Stromal cell of bone marrow (primary cell): ENCODE measurements at places on chromosomes 4 and X.

DNA sequence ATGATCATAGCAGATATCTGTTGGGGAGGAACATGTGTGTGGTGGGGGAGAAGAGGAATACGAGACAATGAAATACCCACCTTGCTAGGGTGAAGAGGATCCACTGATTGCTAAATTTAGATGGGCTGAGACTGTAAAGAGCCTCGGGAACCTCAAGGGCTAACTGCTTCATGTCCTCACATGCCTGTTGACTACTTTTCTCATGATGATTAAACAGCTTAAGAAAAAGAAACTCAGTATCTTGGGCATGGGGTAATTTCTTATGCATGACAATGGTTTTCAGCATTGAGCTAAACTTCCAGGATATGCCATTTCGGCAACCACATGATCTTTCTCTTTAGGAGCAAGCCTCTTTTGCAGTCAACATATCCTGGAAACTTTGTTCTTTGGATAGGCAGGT is 3.9 kb upstream of the LNX1 start:
- no peak for DNase-seq

GRCh38 chrX:57905141-57905540 is 5.1 kb downstream of the ZXDA start:
- DNase-seq, result no peak

DNA sequence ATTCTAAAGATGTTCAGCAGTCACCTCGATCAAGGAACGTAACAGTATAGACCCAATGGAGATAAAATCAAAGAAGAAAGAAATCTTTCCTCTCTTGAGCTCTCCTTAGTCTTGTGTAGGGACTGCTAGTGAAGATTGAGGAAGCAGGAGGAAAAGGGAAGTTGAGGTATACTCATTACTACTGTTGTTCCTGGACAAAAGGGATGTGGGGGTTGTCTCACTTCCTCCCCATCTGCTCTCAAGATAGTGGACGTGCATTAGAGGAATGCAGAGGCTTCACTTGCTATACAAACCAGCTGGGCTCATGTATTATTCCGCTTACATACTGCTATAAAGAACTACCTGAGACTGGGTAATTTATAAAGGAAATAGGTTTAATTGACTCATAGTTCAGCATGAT is 208.9 kb upstream of the ARHGEF9 start:
- DNase-seq, result no peak

- DNase-seq, result no peak
Observed at GRCh38 chr4:147368948-147369347, 111.9 kb upstream of the EDNRA start.

DNA sequence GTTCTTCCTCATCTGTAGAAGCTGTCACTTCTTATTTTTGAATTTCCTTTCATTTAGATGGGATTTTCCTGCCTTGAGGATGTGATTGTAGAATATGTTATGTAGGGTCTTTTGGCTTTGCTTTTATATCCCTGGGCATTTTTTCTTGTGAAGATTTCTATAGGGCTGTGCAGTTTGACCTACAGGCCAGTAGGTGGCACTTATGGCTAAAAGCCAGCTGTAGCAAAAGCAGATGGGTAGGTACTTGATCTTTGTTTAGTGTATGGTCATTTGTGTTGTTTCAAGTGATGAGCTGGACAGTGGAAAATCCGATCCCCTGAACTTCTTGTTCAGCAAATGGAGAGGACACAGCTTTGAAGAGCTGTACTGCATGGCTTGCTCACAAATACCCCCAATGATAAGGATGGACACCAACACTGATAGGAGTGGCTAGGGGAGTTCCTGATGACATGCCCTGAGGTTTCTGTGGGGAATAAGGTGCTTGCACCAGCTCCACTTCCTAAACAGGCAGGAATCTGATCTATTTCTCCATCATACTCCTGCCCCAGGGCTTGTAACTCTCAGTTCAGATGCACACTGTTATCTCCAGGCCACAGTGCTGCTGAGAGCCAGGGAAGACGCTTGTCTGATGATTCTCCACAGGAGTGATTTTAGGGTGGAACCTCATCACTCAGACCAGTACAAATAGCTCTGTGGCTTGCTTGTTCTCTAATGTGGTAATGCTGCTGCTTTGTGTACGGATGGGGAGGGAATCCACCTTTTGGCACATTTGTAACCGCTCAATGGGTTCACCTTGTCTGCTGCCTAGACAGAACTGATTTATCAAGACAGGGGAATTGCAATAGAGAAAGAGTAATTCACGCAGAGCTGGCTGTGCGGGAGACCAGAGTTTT is 417.1 kb upstream of the MAGEB16 start:
- no peak for DNase-seq

- DNase-seq, result no peak
Observed at GRCh38 chrX:356385-357034, 30.2 kb downstream of the PPP2R3B start.

DNA sequence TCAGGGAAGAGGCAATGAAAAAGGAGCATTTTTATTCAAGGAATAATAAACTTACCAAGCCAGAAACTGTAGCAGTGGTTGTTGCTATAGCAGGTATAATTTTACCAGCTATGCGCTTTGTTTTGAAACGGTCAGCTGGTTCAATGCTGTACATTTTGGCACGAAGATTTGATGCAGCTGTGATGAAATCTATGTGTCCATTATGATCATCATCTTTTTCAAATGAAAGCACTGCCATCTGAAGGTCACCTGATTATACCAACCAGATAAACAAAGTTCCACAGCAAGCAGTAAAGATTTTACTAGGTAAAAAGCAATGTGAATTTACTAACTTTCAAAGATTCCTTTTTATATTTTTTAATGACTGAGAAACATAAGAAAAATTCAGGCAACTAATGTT is 66.4 kb downstream of the STAP1 start:
- no peak for DNase-seq

- DNase-seq, result no peak
Observed at GRCh38 chr4:19135895-19136633, 1114.5 kb upstream of the LCORL start.

GRCh38 chrX:51614353-51615012 is 4.2 kb downstream of the CENPVL3 start:
- peak; percentile 35 for DNase-seq

DNA sequence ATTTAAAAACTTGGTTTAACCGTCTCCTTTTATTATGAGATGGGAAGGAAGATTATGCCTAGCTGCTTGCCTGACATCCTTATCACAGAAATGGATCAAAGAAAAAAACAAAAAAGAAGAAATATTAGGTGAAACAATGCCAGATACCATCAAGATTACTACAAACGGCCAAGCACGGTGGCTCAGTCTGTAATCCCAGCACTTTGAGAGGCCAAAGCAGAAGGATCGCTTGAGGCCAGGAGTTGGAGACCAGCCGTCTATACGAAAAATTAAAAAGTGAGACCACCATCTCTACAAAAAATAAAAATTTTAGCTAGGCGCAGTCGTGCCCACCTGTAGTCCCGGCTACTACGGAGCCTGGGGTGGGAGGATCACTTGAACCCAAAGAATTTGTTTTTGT is 2.3 kb downstream of the FRYL start:
- DNase-seq, result no peak

DNA sequence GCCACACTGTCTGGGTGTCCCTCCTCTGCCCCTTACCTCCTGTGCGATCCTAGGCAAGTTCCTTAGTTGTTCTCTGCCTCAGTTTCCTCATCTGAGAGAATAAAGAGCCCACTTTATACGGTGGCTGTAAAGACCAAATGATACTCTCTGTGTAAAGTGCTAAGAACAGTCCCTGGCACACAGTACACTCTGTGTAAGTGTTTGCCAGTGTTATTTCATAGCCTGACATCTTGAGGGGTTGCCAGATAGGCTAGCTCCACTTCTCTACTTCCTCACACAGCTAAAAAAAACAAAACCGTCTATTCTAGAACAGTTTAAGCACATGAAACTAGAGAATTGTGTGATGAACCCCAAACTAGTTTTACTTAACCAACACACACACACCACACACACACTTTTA is 17.1 kb downstream of the SPON2 start:
- DNase-seq, result no peak

DNA sequence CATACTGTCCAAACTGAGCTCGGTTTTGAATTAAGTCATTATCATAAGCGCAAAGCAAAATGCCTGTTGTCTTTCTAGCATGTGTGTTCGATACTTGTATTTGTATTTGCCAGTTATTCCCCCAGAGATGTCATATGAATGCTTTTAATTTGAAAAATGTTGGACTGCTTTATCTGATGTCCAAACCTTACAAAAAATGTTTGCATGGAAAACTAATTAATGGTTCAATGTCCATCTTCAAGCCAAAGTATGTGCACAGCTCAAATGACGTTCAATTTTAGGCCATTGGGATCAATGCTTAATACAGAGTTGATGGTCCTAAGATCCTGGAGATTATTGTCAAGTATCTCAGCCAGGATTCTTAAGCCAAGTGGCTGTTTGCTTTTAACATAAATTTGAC is 17.2 kb upstream of the HPGDS start:
- DNase-seq, result no peak

- peak; percentile 56 for DNase-seq
Observed at GRCh38 chr4:168710353-168710946, 213.6 kb downstream of the PALLD start.

GRCh38 chr4:158211222-158211621 is 936 bp downstream of the TMEM144 start:
- no peak for DNase-seq

GRCh38 chrX:2228536-2228935 is 272.2 kb downstream of the DHRSX start:
- no peak for DNase-seq

DNA sequence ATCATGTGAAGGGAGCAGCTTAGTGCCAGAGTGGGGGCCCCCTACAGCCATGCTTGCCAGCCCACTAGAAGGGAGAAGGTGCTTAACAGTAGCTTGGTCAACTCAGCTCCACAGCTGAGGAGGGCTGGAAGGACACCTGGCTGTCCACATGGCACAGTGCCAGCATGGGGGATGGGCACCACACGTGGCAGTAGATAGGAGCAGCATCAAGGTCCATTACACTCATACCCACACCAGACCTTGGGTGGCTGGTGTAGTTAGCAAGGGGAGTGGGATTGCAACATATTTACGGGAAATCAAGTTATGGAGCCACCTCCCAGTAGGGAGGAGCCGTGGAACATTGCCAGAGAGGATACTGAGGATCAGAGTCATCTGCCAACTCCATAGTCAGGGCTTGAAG is 37.9 kb upstream of the SLC4A4 start:
- DNase-seq, result no peak

GRCh38 chr4:93827272-93827947 is 1.1 kb upstream of the ATOH1 start:
- DNase-seq, result no peak

- no peak for DNase-seq
Observed at GRCh38 chr4:79862821-79863220, 210.2 kb downstream of the ANTXR2 start.

DNA sequence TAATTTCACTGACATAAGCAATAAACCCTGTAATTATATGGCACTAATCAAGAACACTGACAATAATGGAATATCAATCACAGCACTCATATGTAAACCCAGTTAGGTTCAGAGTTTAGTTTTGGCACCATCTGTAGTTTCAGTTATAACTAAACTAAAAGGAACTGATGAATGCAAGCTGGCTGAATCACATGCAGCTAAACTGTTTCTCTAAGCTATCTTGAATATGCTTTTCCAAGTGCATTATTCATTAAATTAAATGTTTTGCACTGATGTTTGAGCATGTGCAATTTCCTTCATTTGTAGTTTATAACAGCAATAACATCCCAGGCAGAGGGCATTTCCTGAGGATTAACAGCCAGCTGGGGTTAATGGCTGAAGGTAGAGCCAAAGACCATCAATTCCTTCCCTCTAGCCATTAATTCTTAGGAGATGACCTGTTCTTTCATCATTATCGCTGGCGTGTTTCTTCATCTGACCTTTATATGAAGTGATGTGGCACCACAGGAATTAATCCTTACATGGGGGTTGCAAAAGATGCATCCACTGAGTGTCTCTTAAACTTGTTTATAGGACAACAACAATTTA is 562.8 kb upstream of the IGFBP7 start:
- DNase-seq, result no peak
